Neuronal stem cell (in vitro differentiated cells): ENCODE measurements at places on chromosomes 2 and 18.

GRCh38 chr2:172693037-172693436, 42.6 kb upstream of the RAPGEF4 start:
- H3K36me3 ChIP-seq, result no peaks in the 10 kb centered on the region
- no peak for DNase-seq
- no peak overlapping the region for H3K4me3 ChIP-seq
- no peak overlapping the region for H3K27ac ChIP-seq
- no peaks in the 10 kb centered on the region for H3K4me1 ChIP-seq

DNA sequence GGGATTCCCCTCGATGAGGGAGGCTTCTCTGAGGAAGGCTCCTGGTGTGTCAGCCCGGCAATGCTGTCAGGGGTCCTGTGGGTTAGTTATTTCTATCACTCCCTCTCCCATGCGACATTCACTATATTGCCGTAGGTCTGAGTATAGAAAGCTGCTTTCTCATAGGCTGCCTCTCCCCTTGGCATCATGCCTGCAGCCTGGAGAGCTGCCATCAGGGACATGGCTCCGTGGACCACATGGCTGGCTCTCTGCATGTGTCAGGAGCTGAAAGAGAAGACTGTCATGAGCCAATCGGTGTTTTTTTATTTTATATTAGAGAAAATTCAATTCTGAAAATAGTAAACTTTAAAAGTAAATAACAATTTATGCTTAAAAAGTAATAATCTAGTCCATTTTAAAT, 198.0 kb downstream of the CDH20 start:
- peaks cover 2% of the 10 kb centered on the region for H3K4me1 ChIP-seq
- no peak overlapping the region for H3K27ac ChIP-seq
- H3K36me3 ChIP-seq, result no peaks in the 10 kb centered on the region
- no peaks in the 10 kb centered on the region for H3K27me3 ChIP-seq
- no peak for DNase-seq

- H3K4me1 ChIP-seq, result peaks cover 5% of the 10 kb centered on the region
- no peaks in the 10 kb centered on the region for H3K27me3 ChIP-seq
- no peak overlapping the region for H3K4me3 ChIP-seq
- DNase-seq, result no peak
Measured at GRCh38 chr2:236728916-236729670, 159.5 kb downstream of the ACKR3 start.

DNA sequence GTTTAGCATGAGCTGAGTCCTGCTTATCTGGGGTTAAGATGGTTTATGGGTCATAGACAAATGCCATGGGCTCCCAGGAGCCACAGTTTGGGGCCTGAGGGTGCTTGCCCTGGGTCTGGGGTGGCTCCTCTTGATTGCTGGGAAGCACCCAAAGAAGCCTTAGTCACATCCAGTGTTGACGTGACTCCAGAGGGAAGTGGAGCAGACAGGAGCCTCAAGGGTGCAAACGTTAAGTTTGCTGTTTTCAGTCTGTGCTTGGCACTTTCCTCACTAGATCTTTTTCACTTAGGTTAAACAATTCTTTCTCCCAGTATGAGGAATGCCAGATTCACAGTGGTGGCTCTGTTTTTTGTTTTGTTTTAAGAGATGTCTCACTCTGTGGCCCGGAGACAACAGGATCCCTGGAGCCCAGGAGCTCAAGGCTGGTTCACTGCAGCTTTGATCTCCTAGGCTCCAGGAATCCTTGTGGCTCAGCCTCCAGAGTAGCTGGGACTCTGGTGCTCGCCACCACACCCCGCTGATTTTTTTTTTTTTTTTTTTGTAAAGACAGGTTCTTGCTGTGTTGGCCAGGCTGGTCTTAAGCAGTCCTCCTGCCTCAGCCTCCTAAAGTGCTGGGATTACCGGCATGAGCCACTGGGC, 251.3 kb downstream of the FAM210A start:
- DNase-seq, result no peak
- no peaks in the 10 kb centered on the region for H3K27me3 ChIP-seq
- H3K36me3 ChIP-seq, result no peaks in the 10 kb centered on the region
- H3K27ac ChIP-seq, result no peak overlapping the region
